ENCODE measurements at places on chromosomes 3 and 15. TPM values are rescaled to one million over a fixed set of nuclear protein-coding genes. Genes with fewer than 3 reads are reported as not detected.

GRCh38 chr3:43031889-43032545, 52.9 kb downstream of the GASK1A start:
- no peak for DNase-seq

- DNase-seq: no peak
Measured at GRCh38 chr3:96449803-96450202, 364.6 kb upstream of the EPHA6 start.

- DNase-seq: peak; percentile 21
Measured at GRCh38 chr3:73766599-73767381, 142.0 kb upstream of the PDZRN3 start.

DNA sequence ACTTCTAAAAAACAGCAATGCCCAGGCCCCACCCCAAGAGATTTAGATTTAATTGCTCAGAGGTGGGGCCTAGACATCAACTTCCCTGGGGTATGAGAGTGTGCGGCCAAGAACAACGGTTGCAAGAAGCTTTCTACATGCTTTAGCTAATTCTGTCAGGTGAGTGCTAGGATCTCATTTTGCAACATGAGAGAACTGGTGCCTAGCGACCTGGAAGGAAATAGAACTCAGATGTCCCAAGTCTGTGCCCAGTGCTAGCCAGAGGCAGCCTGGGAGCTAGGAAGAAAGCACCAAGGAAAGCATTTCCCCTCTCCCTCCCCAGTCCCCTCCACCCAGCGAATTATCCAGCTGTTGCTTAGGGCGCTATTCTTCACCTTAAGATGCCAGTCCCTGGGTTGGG, 22.9 kb upstream of the HRH1 start:
- no peak for DNase-seq

OR5K2 gene
- not detected for total RNA-seq

CHRM5 gene
- total RNA-seq: not detected

- no peak for DNase-seq
Measured at GRCh38 chr3:121943431-121943830, 49.2 kb downstream of the SLC15A2 start.

RTP1 gene
- not detected for total RNA-seq

MINAR1 gene
- total RNA-seq: 0.07 TPM

DNA sequence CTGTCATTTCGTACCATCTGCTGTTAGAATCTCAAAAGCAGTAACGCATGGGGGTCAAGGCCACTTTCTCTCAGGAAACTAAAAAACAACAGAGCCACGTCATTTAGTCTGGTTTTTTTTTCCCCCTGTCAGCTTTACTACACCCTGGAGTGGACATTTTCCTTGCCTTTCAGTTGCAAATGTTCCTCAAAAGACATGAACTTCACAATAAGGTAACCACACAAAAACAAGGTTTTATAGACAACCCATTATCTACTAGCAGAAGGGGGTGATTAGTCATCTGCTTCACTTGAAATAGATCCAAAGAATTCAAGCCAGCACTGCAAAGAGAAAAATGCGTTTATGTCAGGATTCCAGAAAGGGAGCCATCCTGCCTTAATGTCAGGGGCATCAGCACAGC, 171.8 kb upstream of the CDIN1 start:
- DNase-seq: no peak

DNA sequence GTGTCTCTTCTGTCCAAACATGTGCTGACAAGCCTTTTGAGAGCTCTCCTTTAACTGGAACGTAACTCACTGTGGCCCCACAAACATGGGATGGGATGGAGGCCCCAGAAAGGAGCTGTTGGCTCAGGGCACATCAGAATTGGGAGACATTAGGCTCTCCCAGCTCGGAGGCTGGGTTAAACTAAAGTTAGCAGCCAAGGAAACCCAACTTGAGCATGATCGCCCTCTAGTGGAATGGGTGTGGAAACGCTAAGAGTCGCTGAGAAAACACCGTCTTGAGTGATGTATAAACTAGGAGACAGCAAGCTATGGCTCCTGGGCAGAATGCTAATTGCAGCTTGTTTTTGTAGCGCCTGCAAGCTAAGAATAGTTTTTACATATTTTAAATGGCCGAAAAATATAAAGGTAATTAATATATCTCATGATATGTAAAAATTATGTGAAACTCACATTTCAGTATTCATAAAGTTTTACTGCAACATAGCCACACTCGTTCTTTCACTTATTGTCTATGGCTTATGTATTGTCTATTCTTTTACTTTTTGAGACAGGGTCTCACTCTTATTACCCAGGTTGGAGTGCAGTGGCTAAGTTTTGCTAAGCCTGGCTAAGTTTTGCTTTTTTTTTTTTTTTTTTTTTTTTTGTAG, 138.8 kb upstream of the HACD2 start:
- DNase-seq: no peak

- no peak for DNase-seq
Measured at GRCh38 chr3:124588794-124589193, 141.5 kb upstream of the UMPS start.

SLC51A gene
- not detected for total RNA-seq

- DNase-seq: no peak
Measured at GRCh38 chr3:39052583-39052982, 767 bp downstream of the WDR48 start.

IL17RE gene
- 0.45 TPM for total RNA-seq

- DNase-seq: no peak
Measured at GRCh38 chr15:33671456-33671855, 296.8 kb upstream of the CHRM5 start.

Data from left ventricle myocardium superior (tissue), 1 donor.